Stimulated activated CD4-positive, alpha-beta T cell treated with anti-CD3 and anti-CD28 coated beads, TNF-alpha, amount 100 ng/mL, for 1 hour (primary cell): ENCODE measurements at places on chromosomes 2 and 18.

GRCh38 chr2:83851066-83851465, 608.0 kb downstream of the SUCLG1 start:
- DNase-seq = no peak

DNA sequence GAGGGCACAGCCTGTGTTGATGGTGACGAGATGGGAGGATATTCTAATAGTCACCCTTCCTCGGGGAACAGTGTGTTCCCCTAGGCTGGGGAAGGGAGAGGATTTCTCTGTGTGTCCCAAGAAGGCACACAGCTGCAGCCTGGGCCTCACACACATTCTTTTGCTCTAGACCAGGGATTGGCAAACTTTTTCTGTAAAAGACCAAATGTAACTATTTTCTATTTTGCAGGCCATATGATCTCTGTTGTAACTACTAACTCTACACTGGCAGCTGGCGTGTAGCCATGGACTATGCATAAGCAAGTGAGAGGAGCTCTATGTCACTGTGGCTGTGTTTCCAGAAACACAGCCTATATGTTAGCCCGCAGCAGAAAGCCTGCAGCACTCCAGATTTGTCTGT, 65.8 kb downstream of the ARHGAP28 start:
- no peak for DNase-seq

DNA sequence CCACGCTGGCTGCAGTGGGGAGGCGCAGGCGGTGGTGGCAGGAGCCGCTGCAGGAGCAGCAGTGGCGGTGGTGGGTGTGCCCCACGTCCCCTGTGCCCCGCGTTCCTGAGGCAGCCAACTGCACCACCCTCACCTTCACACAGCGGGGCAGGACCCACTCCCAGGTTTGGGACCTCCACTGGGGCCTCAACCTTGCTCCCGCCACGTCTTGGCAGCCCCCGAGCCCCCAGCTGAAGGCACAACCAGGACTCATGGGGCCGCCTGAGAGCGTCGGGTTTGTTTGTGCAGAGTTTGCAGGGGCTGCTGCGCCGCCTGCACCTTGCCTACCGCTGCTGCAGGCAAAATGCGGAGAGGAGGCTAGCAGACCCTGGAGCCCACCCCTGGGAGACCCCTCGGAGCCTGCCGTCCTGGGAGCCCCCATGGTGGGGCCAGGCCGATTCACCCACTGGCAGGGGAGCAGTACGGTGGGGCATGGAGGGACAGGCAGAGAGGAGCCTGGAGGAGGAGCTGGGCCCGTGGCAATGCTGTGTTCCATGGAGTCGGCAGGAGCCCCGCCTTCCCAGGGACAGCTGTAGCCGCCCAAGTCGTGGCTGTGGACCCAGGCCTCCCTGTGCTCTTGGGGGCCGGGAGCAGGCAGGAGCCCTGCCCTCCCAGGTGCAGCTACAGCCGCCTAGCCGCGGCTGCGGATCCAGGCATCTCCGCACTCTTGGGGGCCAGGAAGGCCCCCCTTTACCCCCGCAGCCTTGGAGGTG, 14.7 kb upstream of the EML6 start:
- no peak for DNase-seq

- no peak for DNase-seq
These were observed 23.3 kb downstream of the GLS start for GRCh38 chr2:190903693-190904450.

- DNase-seq = no peak
These were observed 1142.7 kb downstream of the CNTNAP5 start for GRCh38 chr2:125167820-125168219.

- no peak for DNase-seq
These were observed 633.5 kb downstream of the KCNJ3 start for GRCh38 chr2:155332016-155332415.

DNA sequence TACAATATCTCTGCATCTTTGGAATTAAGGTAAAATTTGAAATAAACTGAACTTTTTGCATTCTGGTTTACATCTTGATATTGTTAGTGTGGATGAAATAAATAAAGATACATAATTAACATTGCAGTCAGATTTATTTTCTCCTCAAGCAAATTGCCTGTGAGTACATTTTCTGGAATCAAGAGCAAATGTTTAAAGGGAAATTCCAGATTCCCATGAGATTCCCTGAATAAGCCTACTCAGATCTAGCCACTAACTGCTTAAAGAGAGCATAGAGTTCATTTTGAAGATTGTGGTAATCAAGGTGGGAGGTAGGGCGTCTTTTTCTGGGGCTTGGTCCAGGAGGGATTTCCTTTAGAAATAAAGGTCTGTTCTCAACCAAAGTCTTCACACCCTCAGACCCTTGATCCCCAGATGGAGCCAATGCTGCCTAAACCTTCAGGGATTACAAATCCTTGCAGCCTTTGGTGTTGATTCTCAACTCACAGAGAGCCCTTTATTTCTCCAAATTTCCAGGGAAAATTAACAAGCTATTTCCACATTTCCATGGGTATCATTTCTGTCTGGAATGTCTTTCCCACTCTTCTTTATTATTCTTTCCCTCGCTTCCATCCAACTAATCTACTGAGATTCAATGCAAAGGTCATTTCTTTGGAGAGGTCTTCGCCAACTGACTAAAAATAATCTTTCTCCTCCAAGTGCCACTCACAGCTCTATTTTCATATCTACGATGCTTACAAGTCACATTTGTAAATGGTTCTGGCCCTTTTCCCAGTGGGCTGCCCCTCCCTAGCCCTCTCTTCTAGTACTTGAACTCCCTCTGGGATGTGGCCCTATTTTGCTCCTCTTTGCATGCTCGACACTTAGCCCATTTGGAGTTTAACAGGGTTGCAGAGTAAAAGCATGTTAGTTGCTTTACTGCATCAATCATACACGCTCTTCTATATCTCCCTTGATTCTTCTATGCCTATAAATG, 79.8 kb upstream of the SPATS2L start:
- DNase-seq = no peak

- DNase-seq = no peak
These were observed 120.9 kb upstream of the DLX2 start for GRCh38 chr2:172223601-172224054.

DNA sequence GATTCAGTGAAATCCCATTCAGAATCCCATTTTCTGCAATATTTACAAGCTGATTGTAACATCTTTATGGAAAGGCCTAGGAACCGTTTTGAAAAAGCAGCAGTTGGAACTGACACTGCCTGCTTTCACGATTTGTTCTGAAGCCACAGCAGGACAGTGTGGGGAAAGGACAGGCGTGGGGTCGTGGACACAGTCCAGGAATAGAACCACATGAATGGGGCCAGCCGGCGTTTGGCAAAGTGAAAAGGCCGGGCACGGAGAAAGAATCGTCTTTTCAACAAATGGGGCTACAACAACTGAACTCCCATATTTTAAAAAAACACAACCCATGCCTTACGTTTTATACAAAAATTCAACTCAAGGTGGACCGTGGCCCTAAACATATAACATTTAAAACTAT, 69.8 kb downstream of the SLC66A2 start:
- no peak for DNase-seq

- no peak for DNase-seq
These were observed 30.1 kb upstream of the COL6A3 start for GRCh38 chr2:237444071-237444470.

DNA sequence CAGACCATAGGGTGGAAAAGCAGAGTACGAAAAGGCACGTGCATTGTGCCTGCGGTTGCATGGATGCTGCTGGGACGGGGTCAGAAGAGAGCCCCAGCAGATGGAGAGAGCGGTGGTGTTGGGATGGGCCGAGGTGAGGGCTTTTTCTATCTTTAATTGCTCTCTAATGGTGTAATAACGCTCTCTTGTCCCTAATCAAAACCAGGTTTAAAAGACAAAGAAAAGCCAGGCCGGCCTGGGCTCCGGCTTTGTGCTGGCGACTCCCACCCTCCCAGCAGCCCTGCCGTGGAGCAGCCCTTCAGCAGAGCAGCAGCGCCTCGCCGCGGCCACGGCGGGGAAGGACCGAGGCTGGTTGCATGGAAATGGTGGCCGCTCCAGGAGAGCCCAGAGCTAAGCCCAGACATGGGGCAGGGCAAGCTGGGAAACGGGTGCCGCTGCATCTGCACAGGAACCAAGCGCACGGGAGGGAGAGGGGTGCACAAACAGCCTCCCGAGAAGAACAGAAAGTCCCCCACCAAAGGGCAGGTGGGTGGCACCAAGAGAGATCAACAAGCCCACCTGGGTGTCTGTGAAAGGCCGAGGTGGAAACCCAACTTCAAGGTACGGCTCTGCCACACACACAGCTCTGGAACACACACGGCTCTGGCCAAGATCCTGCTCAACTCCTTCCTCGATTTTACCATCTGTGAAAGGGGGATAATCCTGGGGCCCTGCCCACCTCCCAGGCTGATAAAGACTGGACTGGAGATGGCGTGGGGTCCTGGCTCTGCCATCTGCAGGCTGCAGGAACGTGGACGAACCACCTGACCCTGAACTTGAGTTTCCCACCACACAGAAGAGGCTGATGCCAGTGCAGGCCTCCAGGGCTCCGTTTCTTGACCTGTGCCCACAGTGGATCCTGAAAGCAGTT, 15.0 kb downstream of the HS1BP3 start:
- DNase-seq = peak; percentile 17

DNA sequence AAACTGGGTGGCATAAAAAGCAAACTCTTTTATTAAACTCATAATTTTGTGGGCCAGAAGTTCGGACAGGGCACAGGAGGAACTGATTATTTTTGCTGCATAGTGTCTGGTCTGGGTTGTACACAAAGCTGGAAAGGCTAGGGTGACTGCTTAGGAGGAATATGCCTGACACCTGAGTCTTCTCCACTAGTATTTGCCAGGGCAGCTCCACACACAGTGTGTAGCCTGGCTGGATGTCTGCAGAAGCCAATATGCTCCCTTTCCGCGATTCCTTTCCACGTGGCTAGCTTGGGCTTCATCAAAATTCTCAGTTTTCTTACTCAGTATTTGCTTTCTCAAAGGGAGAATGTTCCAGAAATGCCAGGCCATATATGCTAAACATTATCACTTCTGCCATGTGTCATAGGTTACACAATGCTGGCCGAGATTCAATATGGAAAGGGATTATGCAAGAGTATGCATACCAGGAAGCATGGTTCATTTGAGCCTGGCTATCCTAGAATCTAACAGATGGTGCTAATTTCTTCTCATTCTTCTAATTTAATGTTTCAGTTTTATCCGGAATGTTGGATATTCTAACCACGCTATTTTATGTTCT, 142.7 kb upstream of the DOK6 start:
- no peak for DNase-seq

- no peak for DNase-seq
These were observed 42.5 kb downstream of the PTPRM start for GRCh38 chr18:7609617-7610016.

- DNase-seq = no peak
These were observed 68.2 kb upstream of the EML6 start for GRCh38 chr2:54655046-54655809.

- no peak for DNase-seq
These were observed 206.1 kb downstream of the ZFP36L2 start for GRCh38 chr2:43020296-43020695.

DNA sequence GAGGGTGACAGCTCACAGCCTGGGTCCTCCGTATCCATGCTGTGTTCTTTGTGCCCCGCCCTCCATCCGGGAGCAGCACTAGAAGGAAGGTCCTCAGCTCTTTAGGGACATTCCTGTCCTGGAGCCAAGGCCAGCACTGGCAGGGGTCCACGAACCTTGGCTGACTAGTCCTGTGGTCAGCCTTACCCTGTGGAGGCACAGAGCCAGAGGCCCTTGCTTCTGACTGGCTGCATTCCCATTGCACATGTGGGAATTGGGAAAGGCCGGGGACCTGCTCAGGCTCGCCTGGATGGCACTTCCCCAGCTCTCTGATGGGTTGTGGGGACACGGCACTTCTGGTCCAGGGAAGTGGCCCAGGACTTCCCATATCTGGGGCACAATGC, 24.9 kb upstream of the RHOB start:
- no peak for DNase-seq

GRCh38 chr2:226131299-226131784, 668.3 kb downstream of the IRS1 start:
- DNase-seq = no peak

GRCh38 chr18:26432651-26433424, 115.5 kb downstream of the KCTD1 start:
- DNase-seq = no peak

DNA sequence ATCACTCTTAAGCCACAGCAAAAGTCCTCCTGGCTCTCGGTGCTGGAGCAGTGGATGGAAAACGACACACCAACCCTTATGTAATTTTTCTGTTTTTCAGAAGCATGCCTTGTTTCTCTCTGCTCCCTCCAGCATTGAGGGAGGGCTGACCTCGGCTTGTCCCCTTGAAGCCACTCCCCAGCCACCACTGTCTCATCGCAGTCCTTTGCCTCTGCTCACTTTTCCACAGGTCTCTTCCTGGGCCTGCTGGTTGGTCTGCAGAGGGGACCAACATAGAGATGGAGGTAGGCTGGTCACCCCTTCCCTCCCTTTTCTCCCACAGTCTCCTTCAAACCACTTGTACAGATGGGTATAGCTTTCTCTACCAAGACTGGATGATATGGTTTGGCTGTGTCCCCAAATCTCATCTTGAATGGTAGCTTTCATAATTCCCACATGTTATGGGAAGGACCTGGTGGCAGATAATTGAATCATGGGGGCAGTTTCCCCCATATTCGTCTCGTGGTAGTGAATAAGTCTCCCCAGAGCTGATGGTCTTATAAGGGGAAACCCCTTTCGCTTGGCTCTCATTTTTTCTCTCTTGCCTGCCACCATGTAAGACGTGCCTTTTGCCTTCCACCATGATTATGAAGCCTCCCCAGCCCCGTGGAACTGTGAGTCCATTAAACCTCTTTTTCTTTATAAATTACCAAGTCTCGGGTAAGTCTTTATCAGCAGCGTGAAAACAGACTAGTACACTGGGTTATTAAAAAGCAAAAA, 14.3 kb upstream of the RIOK3 start:
- no peak for DNase-seq

GRCh38 chr18:12314591-12315305, 6.7 kb downstream of the TUBB6 start:
- no peak for DNase-seq

DNA sequence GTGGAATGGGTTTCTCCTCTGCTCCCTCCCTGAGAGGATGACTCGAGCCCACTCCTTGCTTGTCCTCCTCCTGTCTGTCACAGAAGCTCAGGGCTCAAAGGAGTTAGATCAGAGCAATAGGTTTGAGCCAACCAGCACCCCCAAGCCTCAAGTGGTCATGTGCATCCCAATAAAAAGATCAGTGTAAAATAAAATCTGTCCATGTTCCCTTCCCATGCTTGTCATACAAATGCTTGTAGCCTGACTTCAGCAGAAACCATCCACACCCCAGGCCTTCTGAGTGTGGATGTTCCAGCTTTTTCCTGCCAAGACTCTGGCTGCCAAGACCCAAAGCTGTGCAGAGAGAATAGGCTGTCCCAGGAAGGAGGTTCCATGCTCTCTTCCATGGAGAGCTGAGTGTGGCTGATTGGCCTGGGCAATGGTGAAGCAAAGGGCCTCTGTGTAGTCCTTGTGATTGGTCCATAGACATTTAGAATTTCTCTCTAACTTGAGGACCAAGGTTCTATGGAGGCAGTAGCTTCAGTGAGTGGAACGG, 67.4 kb downstream of the GYPC start:
- DNase-seq = no peak

DNA sequence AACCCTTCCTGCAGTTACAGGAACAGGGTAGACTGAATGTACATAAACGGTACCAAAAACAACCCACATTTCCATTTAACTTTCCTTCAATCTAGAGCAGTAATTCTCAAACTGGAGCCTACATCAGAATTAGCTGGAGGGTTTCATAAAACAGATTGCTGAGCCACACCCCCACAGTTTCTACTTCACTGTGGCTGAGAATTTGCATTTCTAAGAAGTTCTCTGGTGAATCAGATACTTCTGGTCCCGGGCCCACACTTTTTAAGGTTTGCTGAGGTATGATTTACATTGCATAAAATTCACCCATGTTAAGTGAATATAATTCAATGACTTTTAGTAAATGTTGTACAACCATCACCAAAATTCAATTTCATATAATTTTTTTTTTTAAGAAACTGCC, 113.7 kb downstream of the SRBD1 start:
- no peak for DNase-seq
